ENCODE measurements at places on chromosomes 1 and 21.

GRCh38 chr1:36232212-36233095 is 8.2 kb downstream of the THRAP3 start:
- DNase-seq: no peak

DNA sequence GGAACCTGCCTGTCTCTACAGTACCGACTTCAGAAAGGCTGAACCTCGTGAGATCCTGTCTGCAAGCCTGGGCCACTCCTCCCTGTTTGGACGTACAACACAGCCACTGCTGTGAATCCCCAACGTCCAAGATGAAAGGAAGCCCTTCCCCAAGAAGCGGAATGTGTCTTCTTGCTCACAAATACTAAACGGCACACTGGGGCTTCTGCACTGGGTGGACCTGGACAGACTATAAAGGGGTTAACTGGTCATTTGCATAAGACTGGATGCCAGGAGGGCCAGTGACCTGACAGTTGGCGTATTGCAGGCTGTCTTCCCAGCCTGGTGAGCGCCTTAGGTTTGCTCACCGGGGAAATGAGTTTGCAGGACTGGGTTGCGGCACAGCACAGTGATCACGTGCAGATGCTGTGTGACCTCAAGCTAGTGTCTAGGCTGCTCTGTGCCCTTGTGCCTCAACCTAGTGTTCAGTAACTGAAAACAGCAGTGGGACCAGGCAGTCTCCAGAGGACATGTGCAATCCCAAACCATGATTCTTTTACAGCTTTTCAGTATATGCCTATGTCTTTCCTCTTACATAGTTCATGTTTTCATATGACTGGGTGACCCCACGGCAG is 19.5 kb upstream of the AJAP1 start:
- no peak for DNase-seq

- DNase-seq: no peak
Observed at GRCh38 chr1:109763646-109764415, at the start of gene EPS8L3. Gene EPS8L3 (minus strand): TSS chr1:109763923. CDS start chr1:109761749, 2,174 bp downstream.

DNA sequence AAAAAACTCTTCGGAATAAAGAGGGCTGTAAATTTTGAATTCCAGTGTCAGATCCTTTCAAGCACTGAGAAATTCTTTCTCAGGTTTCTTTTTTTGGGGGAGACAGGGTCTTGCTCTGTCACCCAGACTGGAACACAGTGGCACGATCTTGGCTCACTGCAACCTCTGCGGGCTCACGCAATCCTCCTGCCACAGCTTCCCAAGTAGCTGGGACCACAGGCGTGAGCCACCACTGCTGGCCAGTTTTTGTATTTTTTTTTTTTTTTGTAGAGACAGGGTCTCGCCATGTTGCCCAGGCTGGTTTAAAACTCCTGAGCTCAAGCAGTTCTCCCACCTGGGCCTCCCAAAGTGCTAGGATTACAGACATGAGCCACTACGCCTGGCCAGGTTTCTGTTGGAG is 34.8 kb upstream of the EPHA8 start:
- no peak for DNase-seq

DNA sequence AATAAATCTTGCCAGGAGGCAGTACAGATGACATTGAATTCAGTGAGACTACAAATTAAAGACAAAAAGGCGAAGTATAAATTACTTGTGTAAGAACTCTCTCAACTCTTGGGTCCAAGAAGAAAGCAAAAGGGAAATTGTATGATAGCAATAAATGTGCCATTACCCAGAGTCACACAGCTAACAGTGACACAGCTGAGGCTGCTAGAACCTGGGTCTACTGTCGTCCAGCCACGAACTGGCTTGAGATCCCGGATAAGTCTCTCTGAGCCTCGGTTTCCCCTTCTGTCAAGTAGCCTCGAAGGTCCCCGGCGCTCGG is 362 bp upstream of the ROR1 start:
- no peak for DNase-seq

- no peak for DNase-seq
Observed at GRCh38 chr1:110515891-110516290, 3.1 kb downstream of the KCNA10 start.

- no peak for DNase-seq
Observed at GRCh38 chr1:152145769-152146168, 13.3 kb downstream of the RPTN start.

DNA sequence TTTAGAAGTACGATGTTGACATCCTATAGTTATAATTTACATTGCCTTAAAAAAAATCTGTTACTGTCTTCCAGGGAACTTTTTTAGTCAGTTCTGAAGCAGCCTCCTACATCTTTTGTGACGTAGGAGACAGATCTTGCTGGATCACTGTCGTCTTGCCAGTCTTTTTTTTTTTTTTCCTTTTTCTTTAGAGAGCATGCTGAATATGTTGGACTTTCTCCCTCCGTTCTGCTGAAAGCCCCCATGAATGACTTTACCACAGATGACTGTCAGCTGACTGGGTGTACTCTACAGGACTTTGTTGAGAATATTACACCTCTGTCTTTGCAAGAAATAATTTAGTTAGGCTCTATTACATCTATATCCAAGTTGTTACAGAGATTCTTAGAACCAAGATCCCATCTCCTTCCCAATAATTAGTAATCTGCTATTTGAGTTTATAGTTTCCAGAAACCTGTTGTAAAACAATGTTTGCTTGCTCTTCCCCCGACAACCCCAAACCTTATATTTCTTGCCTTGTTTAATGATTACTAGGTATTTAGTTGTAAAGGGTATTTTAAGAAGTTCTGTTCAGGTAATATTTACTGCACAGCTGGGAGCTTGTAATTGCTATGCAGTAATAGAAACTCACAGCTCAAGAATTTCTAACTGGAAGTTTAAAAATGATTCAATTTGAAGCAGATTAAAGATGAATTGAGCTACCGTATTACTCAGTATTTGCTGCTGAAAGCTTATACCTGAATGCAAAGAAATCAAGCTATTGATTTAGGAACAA is 61.8 kb downstream of the RASAL2 start:
- DNase-seq: no peak

DNA sequence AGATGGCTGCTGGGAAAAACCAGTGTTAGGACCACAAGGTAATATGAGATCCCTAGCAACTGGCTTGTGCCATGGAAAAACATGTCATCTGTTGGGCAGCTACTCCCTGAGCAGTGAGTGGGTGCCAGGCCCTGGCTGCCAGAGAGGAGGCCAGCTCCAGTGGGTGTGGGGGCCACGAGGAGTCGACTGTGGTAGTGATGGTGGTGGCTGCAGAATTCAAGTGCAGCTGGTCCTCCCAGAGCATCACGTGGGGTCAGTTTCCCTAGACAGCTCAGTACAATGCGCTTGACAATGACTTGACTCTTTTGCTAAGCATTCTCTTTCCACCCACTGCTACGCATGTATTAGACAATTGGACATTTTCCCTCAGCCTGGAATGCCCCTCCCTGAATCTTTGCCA is 14.5 kb upstream of the CDC42 start:
- peak; percentile 17 for DNase-seq
